Activated T-cell treated with anti-CD3 and anti-CD28 coated beads, Interleukin-2, amount 50 U/mL, for 4 hours (primary cell): ENCODE measurements at places on chromosomes 6 and 20. TPM values are rescaled to one million over a fixed set of nuclear protein-coding genes. Genes with fewer than 3 reads are reported as not detected.

- no peak for DNase-seq
These were observed 55.5 kb upstream of the THEMIS start for GRCh38 chr6:127956260-127956888.

Gene RNF39
- not detected for total RNA-seq

GRCh38 chr6:14372734-14373489 lies 255.3 kb downstream of the CD83 start:
- DNase-seq: no peak

- DNase-seq: no peak
These were observed 593.4 kb downstream of the EYS start for GRCh38 chr6:65113581-65113980.

Gene BCKDHB
- 7.0 TPM for total RNA-seq

Gene TBXT
- not detected for total RNA-seq

- DNase-seq: no peak
These were observed 472.1 kb upstream of the MARCKS start for GRCh38 chr6:113385020-113385431.

Gene COL9A1
- not detected for total RNA-seq

GRCh38 chr6:38113825-38114576 lies 294.5 kb downstream of the ZFAND3 start:
- DNase-seq: no peak

- no peak for DNase-seq
These were observed 5.5 kb upstream of the CDSN start for GRCh38 chr6:31125586-31126363.

DNA sequence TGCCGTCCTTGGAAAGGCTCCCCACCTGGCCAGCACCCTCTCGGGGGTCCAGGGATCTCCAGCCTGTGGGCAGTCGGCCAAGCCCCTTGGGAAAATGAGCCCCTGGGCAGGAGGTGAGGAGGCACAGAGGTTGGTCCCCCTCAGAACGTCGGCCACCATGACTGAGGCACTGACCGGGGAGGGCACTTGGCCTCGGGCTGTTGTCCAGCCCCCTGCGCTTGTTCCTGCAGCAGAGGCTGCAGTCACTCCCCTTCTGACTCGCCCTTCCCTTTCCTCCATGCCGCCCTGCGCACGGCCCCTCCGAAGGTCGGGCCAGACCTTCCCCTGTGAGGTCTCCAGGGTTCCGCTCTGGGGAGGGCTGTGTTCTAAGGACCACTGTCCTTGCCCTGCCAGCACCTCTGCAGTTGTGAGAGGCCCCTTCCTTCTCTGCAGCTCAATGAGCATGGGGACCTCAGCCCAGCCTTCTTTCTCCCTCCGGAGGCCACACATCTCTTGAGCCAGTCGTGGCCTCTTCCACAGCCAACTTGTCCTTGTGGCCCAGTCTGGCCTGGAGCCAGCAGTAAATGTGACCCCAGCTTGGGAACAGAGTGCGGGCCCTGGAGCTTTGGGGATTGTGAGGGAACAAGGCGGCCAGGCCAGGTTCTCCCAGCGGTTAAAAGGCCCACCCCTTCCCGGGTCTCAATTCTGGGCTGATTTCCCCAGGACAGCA lies 195.5 kb downstream of the DLL1 start:
- DNase-seq: no peak

GRCh38 chr20:6644813-6645628 lies 122.5 kb upstream of the BMP2 start:
- no peak for DNase-seq

Gene RRAGD
- total RNA-seq: 7.3 TPM

DNA sequence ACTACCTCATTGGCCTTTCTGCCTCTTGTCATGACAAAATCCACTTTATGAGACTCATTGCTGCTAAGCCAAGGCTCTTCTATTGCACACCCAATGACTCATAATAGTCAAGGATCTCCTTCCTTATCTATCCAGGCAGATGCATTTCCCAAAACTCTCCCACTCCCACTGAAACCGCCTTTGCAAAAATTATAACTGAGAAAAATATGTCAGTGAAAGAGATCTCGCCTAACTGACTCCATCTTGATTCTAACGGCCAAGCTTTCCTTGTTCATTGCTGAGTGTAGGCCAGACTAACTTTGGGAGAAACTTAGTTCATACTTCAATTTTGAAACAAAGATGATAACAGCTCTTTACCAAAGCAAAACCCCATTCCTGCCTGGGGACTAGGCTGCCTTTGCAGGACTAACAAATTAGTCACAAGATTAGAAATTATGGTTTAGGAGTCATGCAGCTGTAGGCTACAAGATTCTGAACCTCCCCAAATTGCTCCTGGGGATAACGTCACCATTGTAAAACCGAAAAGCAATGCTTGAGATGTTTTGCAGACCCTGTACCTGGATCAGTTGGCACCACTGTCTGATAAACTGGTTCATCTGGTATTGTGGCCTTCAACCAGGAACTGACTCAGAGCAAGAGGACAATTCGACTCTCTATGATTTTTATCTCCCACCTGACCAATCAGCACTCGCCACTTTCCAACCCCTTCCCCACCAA lies 47.1 kb downstream of the HAO1 start:
- no peak for DNase-seq

DNA sequence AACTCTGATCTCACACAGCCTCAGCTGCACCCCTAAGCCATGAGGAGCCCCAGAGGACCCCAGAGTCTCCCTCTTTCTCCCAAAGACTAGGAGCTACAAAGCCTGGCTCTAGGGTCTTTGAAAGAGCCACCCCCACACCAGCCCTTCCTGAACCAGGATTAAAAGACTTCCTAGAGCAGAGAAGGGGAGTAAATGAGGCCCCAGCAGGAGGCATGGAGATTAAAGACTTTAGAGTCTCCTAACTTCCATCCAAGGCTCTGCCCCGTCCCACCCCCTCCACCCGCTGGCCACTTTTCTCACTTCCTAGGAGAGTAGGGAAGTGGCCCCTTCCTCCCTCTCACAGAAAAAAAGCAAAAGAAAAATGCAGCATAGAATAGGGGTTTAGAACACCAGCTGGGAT lies 1.7 kb downstream of the PREX1 start:
- DNase-seq: no peak

DNA sequence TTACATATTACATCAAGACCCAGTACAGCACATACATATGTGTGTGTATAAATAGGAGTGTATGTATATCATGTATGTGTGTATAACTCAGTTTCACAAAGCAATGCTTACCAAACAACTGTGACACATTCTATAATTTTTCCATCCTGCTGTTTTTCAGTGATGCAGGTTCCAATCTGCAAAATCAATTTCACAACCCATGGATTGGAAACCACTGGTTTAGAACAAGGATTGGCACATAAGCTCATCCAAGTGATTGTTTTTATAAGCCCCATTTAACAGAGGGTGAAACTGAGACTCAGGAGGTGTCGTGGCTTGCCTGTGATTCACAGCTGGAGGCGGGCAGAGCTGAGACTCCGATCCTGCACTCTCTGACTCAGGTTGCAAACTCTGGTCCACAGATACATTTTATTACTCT lies 158.2 kb downstream of the ZMYND8 start:
- DNase-seq: no peak

Gene GPLD1
- total RNA-seq: 0.87 TPM

GRCh38 chr6:52728394-52728793 lies 34.9 kb downstream of the GSTA2 start:
- DNase-seq: no peak

DNA sequence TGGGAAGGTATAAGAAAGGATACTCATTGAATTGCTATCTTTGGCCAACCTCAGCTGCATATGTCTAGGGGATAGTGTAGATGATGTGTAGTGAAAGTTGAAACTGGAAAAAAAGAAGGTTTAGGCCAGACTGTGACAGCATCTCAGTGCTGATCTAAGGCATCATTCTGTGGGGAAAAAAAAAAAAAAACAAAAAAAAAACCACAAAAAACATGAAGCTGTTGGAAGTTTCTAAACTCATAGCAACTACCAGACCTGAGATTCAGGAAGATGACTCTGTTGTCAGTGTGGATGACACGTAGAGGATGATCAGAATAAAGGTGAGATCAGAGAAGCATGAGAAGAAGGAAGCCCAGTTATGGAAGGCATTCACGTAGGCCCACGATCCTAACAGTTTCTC lies 100.8 kb upstream of the CNKSR3 start:
- no peak for DNase-seq

Gene B3GALT4
- total RNA-seq: 3.8 TPM

DNA sequence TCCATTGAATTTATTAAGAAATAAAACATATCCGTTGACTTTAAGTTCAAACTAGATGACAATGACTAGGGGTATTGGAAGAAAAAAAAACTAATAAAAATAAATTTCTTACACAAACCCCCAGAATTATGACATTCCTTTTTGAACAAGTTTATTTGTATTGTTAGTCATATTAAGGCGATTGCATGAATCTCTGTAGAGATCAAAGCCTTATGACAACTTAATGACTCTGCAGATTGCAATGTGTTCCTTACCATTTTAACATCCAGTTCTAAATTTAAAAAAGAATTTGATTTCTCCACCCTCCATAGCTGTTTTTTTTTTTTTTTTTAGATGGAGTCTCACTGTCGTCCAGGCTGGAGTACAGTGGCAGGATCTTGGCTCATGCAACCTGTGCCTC lies 189.8 kb upstream of the CEP162 start:
- DNase-seq: no peak

DNA sequence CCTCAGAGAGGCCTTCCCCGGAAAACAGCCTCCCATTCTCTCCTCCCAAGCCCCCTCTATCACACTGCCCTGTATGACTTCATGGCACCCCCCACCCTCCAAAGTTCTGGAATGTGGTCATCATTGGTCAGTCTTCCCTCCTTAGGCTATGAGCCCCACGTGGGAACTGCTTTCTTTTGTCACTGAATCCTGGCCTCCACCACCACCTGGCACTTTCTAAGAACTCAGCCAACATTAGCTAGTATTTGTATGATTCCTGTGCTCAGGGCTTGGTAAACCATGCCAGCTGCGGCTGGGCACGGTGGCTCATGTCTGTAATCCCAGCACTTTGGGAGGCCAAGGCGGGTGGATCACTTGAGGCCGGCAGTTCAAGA lies 8.4 kb upstream of the E2F1 start:
- no peak for DNase-seq
